SK-N-SH (cell line): ENCODE measurements at places on chromosomes 5 and 9.

DNA sequence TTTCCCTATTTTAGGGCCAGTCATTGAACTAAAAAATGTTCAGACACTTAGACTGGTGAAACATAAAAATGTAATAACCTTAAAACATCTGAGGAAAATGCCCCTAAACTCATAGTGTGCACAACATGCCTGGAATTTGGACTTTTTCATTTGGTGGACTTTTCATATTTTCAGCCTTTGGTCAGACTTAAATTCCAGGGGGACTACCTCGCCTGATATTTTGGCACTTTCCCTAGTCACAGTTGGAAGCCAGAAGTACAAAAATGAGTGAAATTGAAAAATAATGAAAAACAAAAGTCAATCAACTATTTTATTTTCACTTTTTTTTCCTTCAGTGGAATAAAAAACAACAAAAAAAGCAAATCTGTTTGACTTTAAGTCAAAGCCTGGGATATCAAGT lies 256.2 kb downstream of the ACTL7B start:
- no peak for DNase-seq

DNA sequence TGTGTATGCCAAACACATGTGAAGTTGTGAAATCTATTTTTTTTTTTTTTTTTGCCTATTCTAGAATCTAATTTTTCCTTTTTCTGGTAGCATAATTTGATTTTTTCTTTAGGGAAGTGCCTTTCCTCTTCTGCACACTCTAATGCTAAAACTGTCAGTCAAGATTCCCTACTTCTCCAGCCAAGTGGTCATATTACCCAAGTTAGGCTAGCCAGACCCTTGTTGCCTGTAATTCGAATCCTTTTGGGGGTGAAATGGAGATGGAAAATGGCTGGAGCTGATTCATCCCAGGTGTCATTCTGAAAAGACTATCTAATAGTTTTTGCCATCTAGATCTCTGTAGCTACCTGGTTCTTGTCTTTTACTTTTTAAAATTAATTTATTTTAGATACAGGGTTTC lies 24.8 kb upstream of the UBAP1 start:
- no peak for DNase-seq

DNA sequence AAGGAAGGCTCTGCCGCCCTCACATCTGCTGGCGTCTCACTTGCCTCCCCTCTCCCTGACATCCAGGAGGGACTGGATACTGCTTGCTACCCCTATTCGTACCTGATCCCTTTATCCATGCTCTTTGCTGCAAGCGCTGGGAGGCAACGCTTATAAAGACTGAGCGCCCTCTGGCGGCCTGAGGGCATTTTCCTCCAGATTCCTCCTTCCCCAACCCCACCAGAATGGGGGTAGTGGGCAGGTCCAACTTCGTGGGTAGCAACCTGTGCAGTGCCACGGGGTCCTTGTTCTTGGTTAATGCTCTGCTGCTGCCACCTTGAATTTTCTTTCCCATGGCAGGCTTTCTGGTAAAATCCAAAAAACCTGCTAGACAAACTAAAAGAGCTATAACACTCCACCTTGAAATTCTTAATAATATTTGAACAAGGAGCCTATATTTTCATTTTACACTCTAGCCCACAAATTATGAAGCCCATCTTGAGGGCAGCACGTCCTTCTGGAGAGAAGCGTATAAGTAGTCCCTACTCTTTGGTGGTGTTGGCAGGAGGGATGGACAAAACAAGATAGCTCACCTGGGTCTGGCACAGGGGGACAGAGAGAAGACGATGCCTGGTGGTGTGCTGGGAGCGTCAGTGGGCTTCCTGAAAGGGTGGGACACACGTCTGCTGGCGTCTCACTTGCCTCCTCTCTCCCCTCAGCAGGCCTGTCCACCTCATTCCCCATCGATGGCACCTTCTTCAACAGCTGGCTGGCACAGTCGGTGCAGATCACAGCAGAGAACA lies 52.5 kb downstream of the JADE2 start:
- DNase-seq = peak; percentile 90

DNA sequence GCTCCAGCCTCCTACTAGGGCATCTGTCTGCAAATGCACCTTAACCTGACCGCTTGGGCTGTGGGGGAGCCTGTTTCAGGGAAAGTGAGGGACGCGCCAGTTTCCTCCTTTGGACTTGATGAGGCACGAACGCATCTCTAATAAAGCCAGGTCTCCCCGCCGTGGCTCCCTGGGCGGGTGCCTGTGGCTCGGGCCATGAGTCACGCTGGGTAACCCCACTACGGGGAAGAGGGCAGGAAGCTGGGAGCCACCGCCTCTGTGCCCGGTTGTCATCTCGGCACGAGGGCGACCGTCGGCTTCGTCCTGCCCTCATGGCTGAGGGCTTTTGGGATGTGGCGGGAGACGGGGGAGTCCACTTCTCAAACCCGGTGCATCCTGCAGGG lies 12.1 kb downstream of the NOTCH1 start:
- DNase-seq = no peak

DNA sequence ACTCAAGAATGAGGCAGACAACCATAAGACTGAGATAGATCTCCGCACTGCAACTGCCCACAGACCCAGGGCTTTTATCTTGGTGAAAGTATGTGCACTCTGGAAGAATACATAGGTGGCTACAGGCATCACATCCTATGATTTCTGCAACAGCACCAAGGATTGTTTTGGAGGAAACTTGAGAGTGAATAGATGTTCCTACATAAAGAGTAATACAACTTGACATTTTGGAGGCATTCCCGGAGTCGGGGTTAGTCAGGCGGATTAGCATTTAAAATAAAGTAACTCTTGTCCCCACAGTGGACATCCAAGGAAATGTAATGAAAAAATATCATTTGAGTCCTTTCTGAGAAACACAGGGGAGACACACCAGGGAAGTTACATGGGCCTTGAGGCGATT lies 26.7 kb downstream of the TMEM174 start:
- DNase-seq = no peak
